ENCODE measurements at places on chromosomes 7 and 10. TPM values are rescaled to one million over a fixed set of nuclear protein-coding genes. Genes with fewer than 3 reads are reported as not detected.
A peak's percentile ranks its signal among the peaks of the same experiment; 100 is the strongest.

GRCh38 chr7:155189590-155189989 lies 108.1 kb upstream of the INSIG1 start:
- peaks cover 20% of the 10 kb centered on the region for H3K36me3 ChIP-seq
- DNase-seq, result no peak
- no peak overlapping the region for H3K4me3 ChIP-seq
- peaks cover 30% of the 10 kb centered on the region for H3K4me1 ChIP-seq
- H3K27me3 ChIP-seq, result peaks cover 18% of the 10 kb centered on the region
- no peak overlapping the region for H3K27ac ChIP-seq

GRCh38 chr7:119196183-119196582 lies 971.7 kb downstream of the ANKRD7 start:
- H3K27me3 ChIP-seq, result peaks cover 4% of the 10 kb centered on the region
- DNase-seq, result no peak
- H3K4me3 ChIP-seq, result no peak overlapping the region
- H3K4me1 ChIP-seq, result no peaks in the 10 kb centered on the region

GRCh38 chr7:21945454-21946221 lies at the start of gene CDCA7L:
Gene CDCA7L, minus strand, starts transcription at chr7:21945899. Its CDS starts 95 bp downstream, at chr7:21945804.
- H3K27me3 ChIP-seq, result peaks cover 7% of the 10 kb centered on the region
- H3K4me3 ChIP-seq, result peak within 1 kb of the TSS; percentile 95
- H3K36me3 ChIP-seq, result no peaks in the 10 kb centered on the region
- peaks cover 51% of the 10 kb centered on the region for H3K4me1 ChIP-seq
- peak; percentile 65 for DNase-seq

DNA sequence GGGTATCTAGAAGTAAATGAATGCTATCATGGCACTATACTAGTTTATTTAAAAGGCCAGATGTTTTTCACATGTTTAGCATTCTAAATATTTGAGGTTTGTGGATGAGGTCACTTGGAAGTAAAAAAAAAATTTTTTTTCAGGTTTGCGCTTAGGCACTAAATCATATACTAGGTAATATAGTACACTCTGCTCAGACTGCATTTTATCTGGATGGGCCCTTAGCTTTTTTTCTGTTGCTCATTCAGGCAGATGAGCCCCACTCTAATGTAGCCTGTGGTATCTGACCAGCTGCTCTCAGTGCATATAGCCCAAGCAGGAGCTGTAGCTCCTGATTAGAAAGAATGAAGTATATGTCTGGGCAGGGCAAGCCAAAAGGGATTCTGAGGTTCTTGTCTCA lies 210.1 kb downstream of the AUTS2 start:
- no peak for DNase-seq
- peaks cover 6% of the 10 kb centered on the region for H3K27me3 ChIP-seq
- H3K36me3 ChIP-seq, result no peaks in the 10 kb centered on the region
- H3K4me1 ChIP-seq, result peaks cover 12% of the 10 kb centered on the region
- H3K27ac ChIP-seq, result no peak overlapping the region

GRCh38 chr7:130492523-130493274 lies 814 bp downstream of the MEST start:
- H3K27ac ChIP-seq, result peak overlapping the region; percentile 83
- no peaks in the 10 kb centered on the region for H3K27me3 ChIP-seq
- no peak for DNase-seq
- peaks cover 24% of the 10 kb centered on the region for H3K36me3 ChIP-seq
- peak overlapping the region; percentile 93 for H3K4me3 ChIP-seq

DNA sequence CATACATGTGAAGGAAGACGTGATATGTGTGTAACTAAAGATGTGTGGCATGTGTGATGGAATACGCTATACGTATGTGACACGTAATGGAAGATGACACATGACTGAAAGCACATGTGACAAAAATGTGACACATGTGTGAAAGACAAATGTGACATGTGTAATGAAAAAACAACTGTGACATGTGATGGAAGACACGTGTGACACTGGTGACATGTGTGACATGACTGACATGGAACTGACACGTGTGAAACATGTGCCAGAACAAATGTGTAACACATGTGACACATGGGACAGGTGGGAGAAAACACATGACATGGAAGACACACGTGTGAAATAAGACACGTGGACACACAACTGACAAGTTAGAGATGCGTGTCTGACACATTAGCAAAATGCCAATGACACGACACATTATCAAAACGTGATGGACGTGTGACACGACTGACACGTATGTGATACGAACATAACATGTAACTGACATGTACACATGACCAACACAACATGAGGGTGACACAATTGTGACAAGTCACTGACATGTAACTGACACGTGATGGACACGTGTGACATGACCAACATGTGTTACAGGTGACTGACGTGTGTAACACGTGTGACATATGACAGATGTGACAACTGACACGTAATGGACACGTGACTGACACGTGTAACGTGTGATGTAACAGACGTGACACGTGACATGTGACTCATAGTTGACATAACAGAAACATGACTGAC lies 24.4 kb downstream of the CRPPA start:
- peaks cover 60% of the 10 kb centered on the region for H3K36me3 ChIP-seq
- peaks cover 4% of the 10 kb centered on the region for H3K27me3 ChIP-seq
- no peak for DNase-seq

DNA sequence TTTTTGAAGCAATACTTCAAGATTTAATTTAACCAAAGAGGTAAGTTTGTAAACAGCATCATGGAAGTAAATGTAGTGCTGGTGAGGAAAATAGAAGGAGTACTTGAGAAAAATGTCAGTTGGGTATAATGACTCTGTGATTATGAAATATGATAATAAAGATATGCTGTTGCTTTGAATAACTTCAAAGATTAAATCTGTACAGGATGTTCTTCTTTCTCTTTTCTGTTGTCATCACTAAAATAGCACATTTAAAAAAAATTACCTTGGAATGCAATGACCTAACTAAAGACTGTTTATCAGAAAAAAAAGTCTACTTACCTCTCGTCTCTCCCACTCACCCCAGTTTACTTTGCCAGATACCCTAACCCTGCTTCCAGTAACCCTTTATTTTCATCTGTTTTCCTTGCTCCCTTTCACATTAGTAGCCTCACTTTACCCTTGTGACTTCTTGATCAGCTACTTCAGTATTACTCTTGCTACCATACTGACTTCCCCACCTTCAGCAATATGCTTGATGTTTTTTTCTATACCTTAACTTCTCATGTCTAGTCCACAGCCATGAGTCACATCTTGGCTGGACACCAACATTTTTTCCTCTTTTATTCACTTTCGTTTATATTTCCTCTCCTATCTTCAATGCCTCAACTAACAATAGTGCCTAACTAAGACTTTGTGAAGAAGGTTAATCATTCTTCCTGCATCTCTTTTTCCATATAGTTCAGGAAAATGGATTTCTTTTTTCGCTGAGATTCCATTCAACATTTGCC lies 29.7 kb upstream of the TAS2R16 start:
- H3K27ac ChIP-seq, result no peak overlapping the region
- peaks cover 3% of the 10 kb centered on the region for H3K36me3 ChIP-seq
- DNase-seq, result no peak
- H3K4me1 ChIP-seq, result peaks cover 9% of the 10 kb centered on the region

DNA sequence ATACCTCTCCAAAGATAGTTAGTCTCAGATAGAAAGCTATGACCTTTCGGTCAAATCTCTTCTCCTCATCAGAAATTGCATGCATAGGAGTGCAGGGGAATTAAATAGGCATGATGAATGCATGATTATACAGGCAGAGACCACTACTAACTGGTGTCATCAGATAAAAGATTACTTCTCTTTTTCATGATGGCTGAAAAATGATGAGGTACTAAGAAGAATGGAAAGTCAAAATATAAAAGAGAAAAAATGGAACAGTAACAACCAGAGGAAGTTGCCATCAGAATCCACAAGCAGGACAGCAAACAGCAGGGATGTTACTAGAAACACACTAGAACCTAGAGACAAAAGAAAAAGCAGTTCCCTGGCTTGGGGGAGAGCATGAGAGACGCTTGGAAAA lies 31.6 kb downstream of the CTTNBP2 start:
- no peaks in the 10 kb centered on the region for H3K4me1 ChIP-seq
- no peak for DNase-seq
- no peak overlapping the region for H3K27ac ChIP-seq
- H3K27me3 ChIP-seq, result no peaks in the 10 kb centered on the region
- H3K4me3 ChIP-seq, result no peak overlapping the region

NPM3 gene
- 63.2 TPM for total RNA-seq

WDR91 gene
- 14.5 TPM for total RNA-seq

ATOH7 gene
- 0.20 TPM for total RNA-seq

MSMB gene
- total RNA-seq, result not detected

CHCHD1 gene
- 38.9 TPM for total RNA-seq

Measured in neural crest cell (in vitro differentiated cells).